ENCODE measurements at places on chromosomes 4 and X.

DNA sequence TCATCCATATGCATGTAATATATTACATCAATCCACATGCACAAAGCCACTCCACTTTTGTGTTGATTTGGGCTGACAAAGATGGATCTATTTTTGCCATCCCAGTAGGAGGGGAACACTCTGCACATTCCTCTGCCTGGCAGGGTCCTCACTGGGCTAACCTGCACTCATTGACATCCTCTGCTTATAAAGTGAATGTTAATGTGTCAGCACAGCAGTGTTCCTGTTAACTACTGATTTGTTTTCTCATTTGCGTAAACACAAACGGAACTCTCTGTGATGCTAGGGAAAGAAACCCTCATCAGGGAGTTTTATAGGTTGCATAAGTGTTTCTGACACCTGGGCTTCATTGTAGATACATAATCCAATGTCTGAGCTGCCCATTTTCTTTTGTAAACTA lies 826.0 kb downstream of the RAB28 start:
- no peak for DNase-seq

GRCh38 chr4:8112672-8113071 lies 45.9 kb downstream of the ABLIM2 start:
- no peak for DNase-seq

DNA sequence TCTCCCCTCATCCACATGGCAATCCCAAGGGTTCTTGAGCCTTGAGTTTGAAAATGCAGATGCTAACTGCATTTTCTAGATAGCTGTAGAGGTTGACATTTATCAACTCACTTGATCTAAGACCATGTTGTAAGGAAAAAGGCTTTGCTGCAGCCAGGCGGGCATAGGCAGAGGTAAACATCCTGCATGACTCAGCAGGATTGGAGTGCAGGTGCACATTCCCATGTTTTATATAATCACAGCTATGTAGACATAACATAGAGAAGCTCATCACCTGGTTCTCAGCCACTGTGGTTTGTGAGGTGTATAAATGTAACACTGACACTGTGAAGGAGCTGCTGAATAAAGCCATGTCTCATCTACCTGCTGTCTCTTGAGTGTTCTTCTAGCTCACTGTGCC lies 62.3 kb upstream of the PDE5A start:
- DNase-seq = no peak

DNA sequence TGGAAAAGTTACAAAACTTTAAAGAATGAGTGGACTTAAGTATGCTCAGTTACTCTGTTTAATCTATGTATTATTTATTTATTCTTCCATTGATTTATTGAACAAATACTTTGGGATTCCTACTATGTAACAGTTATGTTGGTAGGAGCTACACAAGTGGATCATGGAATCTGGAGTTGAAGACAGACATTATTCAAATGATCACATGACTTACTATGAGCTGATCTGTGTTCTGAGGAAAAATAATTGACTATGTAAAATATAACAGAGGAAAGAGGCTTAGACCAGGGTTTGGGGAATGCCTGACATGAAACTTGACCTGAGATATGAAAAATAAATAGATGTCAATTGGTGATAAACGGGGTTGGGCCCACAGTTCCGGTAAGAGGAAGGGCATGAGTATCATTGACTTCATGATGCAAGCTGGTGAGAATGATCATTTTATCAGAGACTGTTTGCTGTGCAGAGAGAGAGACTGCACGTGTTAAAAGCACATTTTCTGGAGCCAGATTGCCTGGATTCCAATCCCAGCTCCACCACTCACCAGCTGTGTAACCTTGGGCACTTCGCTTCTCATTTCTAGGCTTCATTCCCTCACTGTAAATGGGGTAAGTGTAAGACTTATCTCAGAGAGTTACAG lies 179.0 kb downstream of the SPCS3 start:
- no peak for DNase-seq

GRCh38 chrX:127129510-127129909 lies 310.0 kb downstream of the PRR32 start:
- no peak for DNase-seq

- DNase-seq = no peak
Measured at GRCh38 chr4:24116107-24116506, 226.3 kb upstream of the PPARGC1A start.

GRCh38 chr4:165874791-165875371 lies 1.8 kb downstream of the TLL1 start:
- peak; percentile 17 for DNase-seq
